ENCODE measurements at places on chromosomes 13 and 19.

- no peak for DNase-seq
Measured at GRCh38 chr13:85864963-85865530, 65.8 kb upstream of the SLITRK6 start.

DNA sequence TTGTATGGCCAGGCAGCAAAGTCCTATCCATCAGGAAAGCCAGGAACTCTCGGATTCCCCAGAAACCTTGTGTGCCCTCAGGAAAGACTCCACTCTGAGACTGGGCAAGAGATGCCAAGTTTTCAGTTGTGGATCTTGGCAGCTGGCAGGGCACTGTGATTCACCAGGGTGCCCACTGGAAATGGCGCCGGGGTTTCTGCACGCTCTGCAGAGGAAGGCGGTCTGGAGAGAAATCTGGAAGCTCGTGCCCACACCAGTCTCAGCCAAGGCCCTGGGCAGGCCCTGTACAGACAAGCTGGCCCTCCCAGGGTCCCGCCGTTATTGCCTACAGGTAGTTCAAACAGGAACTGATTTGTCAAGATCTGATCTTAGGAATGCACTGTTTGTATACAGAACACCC lies 4.9 kb downstream of the NAPA start:
- no peak for DNase-seq

GRCh38 chr19:35395382-35396199 lies 24.7 kb downstream of the GPR42 start:
- DNase-seq, result no peak

DNA sequence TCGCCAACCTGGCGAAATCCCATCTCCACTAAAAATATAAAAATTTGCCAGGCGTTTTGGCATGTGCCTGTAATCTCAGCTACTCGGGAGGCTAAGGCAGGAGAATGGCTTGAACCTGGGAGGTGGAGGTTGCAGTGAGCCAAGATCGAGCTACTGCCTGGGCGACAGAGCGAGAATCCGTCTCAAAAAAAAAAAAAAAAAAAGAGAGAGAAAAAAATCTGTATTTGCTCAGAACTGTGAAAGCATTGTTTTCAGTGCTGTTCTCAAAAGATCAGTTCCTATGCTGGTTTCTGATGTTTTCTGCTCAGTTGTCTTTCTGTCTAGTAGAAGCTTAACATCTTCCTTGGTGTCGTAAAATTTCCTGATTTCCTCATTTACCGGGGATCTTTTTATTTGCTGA lies 2.5 kb downstream of the SF3A2 start:
- DNase-seq, result no peak

GRCh38 chr19:46216612-46217011 lies 12.9 kb upstream of the IGFL1 start:
- no peak for DNase-seq

DNA sequence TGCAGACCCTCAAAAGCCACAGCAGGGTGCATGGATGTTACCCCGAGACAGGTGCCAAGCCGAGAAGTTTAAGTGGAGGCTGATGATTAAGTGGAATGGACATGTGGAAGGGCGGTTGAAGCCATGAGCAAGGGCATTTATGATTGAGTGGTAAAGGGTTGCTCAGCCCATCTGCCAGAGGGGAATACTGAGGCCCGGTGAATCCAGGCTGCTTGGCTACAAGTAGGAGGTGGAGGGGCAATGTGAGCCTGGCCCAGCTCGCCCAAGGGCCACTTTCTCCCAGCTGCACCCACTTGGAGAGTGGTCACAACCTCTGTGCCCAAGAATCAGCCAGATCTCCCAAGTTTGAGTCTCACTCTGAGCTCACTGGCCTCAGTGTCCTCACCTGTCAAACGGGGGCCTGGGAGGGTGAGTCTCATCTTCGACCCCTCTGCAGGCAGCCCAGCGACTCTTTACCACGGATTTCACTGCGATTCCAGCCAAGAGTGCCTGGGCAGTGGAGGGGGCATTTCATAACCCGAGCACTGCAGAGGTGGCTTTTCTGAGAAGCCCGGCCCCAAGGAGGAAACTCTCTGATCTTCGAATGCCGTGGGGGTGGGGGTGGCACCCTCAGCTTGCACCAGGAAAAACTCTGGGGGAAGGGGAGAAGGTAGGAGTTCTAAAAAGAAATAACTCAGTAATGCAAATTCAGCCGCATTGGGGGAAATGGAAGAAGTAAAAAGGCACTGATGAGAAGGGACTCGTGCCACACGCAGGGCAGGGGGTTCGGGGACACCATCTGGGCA lies 62.9 kb upstream of the KLF2 start:
- DNase-seq, result no peak

GRCh38 chr19:35512831-35513627 lies 420 bp downstream of the DMKN start:
- no peak for DNase-seq

GRCh38 chr13:46578590-46578975 lies 25.6 kb downstream of the LRCH1 start:
- DNase-seq, result no peak

DNA sequence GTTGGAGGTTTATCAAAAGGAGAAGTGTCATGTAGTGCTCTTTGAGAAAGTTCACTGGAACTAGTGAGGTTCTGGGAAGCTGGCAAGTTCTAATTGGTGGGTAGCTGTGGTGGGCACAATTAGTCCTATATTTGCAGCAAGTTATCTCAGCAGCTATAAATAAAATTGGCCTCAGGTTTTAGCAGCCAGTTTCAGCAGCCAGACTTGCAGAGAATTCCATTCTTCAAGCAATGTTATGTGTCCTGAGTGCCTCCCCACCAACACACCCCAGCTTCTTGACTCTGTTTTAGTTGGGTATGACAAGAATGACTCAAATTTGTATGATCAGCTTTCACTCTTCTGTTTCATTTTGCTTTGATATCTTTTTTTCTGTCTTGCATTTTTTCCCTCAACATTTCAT lies 4.7 kb downstream of the IFT88 start:
- DNase-seq, result no peak

DNA sequence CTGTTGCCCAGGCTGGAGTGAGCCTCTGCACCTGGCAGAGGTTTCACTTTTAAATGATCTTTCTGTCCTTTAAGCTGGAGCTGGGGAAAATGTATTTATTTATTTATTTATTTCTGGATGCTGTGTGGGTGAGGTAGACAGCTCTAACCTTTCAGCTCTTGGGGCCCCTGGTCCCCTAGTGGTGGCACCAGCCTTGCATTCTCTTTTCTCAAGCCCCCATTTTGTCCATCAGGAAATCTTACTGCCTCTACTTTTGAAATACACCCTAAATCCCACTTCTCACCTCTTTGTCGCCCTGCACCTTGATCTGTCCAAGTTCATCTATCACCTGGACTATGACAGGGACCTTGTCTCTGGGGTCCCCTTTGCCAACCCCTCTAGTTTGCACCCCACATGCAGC lies 2.1 kb upstream of the B9D2 start:
- DNase-seq, result no peak

DNA sequence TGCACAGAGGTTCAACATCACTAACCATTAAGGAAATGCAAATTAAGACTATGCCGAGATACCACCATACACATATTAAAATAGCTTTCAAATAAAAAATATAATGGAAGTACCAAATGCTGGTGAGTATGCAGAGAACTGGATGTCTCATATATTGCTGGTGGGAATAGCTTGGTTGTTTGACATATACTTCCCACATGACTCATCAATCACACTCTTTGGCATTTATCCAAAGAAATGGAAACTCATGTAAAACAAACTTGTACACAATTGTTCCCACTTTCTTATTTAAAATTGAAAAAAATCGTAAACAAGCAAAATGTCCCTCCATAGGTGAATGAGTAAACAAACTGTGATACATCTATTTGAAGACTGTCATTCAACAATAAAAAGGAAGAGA lies 982.6 kb upstream of the ATXN8OS start:
- no peak for DNase-seq

GRCh38 chr19:56356944-56357343 lies 36.4 kb downstream of the ZNF582 start:
- DNase-seq, result no peak

DNA sequence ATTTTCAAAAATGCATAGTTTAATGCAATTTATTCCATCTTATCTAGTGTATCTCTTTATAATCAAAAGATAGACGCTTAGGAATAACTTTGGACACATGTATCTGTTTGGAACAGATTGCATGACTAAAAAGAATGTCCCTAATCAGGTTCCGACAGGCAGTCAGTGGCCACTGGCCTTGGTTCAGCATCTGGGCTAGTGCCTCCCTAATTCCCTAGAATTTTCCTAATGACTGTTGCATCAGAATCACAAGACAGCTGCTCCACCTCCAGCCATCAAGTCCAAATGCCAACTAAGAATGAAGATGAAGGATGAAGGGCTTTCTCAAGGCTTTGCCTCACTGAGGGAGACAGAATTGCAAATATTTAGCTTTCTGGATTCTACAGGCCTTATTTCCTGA lies 173.8 kb downstream of the EFNB2 start:
- no peak for DNase-seq

GRCh38 chr13:110162053-110162452 lies 144.9 kb downstream of the COL4A1 start:
- no peak for DNase-seq

DNA sequence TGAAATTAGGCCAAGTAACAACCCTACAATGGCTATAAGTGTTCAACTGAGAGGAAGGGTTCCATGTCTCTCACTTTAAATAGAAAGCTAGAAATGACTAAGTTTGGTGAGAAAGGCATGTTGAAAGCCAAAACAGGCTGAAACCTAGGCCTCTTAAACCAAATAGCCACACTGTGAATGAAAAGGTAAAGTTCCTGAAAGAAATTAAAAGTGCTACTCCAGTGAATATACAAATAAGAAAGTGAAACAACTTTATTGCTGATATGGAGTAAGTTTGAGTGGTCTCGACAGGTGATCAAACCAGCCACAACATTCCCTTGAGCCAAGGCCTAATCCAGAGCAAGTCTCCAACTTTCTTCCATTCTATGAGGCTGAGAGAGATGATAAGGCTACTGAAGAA lies 209.6 kb downstream of the KLF12 start:
- no peak for DNase-seq

GRCh38 chr13:80389073-80390038 lies 48.4 kb upstream of the SPRY2 start:
- DNase-seq, result no peak

GRCh38 chr19:43726736-43727592 lies 11.1 kb downstream of the IRGC start:
- DNase-seq, result no peak

GRCh38 chr19:325937-326565 lies 18.5 kb downstream of the MIER2 start:
- DNase-seq, result no peak

- no peak for DNase-seq
Measured at GRCh38 chr13:25683662-25684370, 312.0 kb downstream of the ATP8A2 start.

GRCh38 chr19:45592366-45592765 lies 7.8 kb upstream of the OPA3 start:
- DNase-seq, result no peak

- DNase-seq, result no peak
Measured at GRCh38 chr19:35447606-35448469, at the start of gene FFAR2. Gene FFAR2, plus strand, starts transcription at chr19:35448257. Its CDS starts 1,458 bp downstream, at chr19:35449715.

GRCh38 chr13:32113532-32113931 lies 82.0 kb downstream of the FRY start:
- no peak for DNase-seq

GRCh38 chr13:24097667-24098066 lies 62.9 kb upstream of the SPATA13 start:
- no peak for DNase-seq
